Amniotic stem cell (primary cell): ENCODE measurements at places on chromosomes 6 and 20.

GRCh38 chr6:151092591-151092990 lies 147.2 kb upstream of the AKAP12 start:
- DNase-seq, result no peak

DNA sequence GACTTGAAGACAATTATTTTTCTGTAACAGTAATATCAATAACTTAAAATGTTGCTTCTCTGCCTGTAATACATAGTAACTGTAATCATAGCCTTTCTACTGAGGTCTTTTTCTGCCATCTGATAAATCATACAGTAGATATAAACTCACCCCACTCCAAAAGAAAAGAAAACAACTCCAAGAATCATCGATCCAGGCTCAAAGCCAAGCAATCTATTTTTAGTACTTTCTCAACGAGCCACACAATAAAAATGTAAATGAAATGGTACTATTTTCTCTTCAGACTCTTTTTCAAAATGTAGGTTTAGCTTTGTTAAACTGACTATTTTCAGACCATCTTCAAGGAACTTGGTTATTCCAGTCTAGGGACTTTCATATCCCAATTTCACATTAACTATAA lies 493.3 kb downstream of the ADGRB3 start:
- no peak for DNase-seq

GRCh38 chr20:56002908-56003800 lies 2.2 kb downstream of the CBLN4 start:
- no peak for DNase-seq

DNA sequence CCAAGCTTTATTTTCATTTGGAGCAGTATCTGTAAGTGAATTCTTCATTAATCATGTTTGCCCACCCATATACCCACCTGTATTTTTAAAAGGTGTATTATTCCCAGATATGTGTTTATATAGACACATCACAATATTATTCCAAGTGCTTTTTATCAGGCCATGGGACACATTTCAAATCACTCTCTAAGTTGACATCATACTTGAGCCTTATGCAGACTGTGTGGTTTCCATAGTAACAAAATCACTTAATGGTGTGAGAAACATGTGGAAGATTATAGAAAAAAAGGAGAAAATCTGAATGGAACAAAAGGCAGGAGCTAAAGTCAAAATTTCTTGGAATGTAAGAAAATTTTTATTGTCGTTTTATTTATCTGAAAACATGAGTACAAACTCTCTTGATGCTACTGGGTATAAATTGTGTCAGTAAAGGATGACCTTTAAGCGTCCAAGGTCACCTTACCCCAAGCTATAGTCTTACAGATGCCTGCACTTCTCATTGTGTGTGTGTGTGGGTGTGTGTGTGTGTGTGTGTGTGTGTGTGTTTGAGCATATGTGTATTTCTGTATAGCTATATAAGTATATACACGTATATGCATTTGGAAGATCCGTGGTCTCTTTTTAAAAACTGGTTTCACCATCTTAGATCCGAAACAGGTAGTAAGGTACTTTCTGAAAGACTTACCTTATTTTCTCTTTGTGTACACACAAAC lies 79.8 kb upstream of the CCN6 start:
- peak; percentile 12 for DNase-seq

- DNase-seq, result peak; percentile 45
Observed at GRCh38 chr20:62662422-62662821, 20.1 kb downstream of the SLCO4A1 start.
